ENCODE measurements at places on chromosomes 11 and 22.

DNA sequence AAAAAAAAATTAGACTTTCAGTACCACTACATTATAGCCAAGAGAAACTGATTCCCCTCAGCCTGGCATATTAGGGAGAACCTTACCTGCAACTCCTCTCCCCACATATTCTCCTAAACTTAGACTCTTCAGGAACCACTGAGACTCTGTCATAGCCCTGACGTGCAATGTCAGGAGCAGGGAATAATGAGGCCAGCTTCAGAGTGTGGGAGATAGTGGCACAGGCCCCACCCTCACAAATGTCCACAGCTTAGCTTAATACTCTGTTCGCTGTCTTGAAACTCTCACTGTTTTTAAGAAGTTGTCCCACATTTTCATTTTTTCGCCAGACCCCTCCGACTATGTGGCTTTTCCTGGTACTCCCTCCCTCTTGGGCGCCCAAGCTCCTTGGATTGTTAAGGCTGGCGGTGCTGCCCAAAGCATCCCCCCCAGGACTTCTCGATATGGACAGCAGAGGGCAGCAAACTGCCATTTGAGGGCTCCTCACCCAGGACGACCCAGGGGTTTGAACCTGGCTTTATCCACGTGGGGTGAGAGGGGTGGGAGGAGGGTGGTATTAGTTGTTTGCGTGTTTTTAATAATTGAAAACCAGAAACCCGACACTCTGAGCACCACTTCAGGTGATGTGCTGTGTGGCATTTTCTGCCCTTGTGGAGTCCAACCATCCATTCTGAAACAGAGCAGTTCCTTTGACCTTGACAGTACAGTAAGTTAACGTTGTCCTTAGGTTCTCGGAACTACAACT lies 45.2 kb upstream of the RASSF10 start:
- peak; percentile 25 for DNase-seq

DNA sequence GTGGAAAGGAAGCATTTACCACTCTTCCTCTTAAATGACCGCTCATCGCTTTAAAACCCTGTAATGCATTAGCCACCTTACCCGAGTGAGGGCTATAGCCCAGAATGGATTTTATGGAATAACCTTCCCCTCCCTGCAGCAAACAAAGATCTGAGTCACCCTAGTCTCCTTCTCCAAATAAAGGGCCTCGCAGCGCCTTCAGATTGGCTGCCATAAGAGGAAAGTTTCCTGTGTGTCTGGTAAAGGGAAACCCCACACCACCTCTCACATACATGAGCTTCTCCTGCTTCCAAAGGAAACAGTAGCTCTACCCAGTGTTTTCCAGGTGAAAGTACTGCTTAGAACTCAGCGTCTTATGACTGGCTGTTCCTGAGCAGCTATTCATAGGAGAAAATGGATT lies 47.8 kb downstream of the PPP2R1B start:
- no peak for DNase-seq

DNA sequence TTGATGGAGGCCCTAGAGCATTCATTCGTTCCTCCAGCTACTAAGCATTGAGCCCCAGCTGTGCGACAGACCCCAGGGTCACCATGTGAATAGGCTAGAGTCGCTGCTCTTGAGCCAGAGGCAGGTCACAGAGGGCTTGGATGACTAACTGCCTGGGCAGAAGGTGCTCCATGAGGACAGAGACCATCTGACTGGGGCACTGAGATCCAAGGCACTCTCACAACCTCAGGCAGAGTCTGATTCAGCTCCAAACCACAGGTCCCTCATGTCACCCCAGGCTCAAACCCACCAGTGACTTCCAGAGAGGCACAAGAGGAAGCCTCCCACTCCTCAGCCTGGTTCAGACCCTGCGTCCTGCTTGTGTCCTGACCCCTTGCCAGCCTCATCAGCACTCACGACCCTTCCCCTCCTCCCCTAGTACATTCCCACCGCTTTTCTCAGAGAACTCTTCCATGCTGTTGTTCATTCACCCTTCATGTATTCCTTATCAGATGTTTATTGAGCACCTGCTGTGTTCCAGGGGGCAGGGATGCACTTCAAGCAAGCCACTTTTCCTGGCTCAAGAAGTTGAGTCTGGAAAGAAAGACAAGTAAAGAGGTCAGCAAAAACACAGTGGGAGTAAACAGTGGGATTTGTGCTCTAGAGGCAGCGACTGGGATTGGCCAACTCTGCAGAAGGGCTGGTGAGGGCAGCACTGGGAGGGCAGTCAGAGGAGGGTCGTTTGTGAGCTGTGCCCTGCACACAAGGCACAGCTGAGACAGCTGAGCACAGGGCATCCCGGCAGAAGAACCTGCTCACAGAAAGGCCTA lies 9.3 kb downstream of the OAF start:
- no peak for DNase-seq

DNA sequence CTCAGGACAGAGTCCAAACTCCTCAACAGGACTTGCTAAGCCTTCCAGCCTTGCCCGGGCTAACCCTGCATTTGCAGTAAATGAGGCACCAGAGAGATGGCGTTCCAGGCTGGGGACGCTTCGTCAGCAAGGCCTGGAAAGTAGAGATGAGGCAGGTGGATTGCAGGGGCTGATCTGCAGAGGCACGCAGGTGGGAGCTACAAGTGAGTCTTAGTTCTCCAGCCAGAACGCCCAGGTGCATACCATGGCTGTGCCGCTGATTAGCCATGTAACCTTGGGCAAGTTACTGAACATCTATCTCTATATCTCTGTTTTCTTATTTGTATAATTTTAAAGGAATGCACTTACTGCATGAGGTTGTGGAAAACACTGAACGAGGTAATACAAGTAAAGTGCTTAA lies 52.7 kb upstream of the BARX2 start:
- no peak for DNase-seq

DNA sequence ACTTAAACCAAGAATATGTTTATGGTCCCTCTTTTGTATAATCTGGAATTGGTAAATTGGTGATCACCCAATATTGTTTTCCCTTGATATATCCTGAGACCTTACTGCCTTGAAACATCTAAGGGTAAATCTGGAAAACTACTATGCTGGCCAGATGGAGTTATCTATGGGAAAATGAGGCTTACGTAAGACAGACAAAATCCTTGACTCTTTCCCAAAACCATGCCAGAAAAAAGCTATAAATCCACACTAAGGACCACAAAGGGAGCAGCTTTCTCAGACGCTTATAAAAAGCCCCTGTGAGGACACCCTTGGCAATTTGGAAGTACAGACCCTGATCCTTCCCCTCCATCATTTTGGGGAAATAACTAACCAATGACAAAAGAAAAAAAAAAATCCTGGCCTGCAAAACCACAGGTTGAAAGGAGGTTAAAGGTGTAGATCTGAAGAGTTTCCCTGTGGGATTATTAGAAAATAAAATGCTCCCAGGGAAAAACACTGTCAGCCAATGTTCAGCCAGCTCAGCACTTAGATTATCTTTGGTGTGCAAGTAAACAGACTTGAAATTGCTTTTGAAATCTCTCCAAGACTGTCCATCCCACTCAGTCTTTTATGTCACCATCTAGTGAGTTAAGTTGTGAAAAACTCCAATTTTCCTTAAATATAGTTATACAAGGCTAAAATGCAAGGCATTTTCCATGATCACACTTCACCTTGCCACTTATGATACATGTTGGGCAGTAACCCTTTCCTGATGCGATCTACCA lies 6.6 kb upstream of the AMBRA1 start:
- no peak for DNase-seq

GRCh38 chr11:13045734-13046133 lies 36.6 kb downstream of the RASSF10 start:
- no peak for DNase-seq

Data from naive B cell (primary cell).